ENCODE measurements at places on chromosomes 7 and 10. TPM values are rescaled to one million over a fixed set of nuclear protein-coding genes. Genes with fewer than 3 reads are reported as not detected.

DNAJC12 gene
- total RNA-seq = 36.4 TPM

GDF2 gene
- total RNA-seq = not detected

GIMAP1 gene
- total RNA-seq = 5.5 TPM

MICU1 gene
- total RNA-seq = 36.6 TPM

PROSER2 gene
- 1.1 TPM for total RNA-seq

RASSF4 gene
- 2.8 TPM for total RNA-seq

OPN4 gene
- not detected for total RNA-seq

RADIL gene
- 0.50 TPM for total RNA-seq

CHST3 gene
- 0.16 TPM for total RNA-seq

DIP2C gene
- total RNA-seq = 0.70 TPM

MSS51 gene
- total RNA-seq = 3.8 TPM

KAZALD1 gene
- 0.53 TPM for total RNA-seq

UBTD1 gene
- total RNA-seq = 4.1 TPM

FXYD4 gene
- not detected for total RNA-seq

PTF1A gene
- not detected for total RNA-seq

SSC4D gene
- total RNA-seq = 1.0 TPM

GPER1 gene
- 0.56 TPM for total RNA-seq

CELF2 gene
- 124 TPM for total RNA-seq

MOGAT3 gene
- not detected for total RNA-seq

HOXA13 gene
- not detected for total RNA-seq

ZNF365 gene
- 0.30 TPM for total RNA-seq

FAM25G gene
- not detected for total RNA-seq

EGR2 gene
- 76.7 TPM for total RNA-seq

SFMBT2 gene
- 28.2 TPM for total RNA-seq

IL6 gene
- total RNA-seq = 2.4 TPM
